ENCODE measurements at places on chromosomes 3 and 15. TPM values are rescaled to one million over a fixed set of nuclear protein-coding genes. Genes with fewer than 3 reads are reported as not detected.

The XCR1 gene
- not detected for total RNA-seq

The P2RY1 gene
- 16.9 TPM for total RNA-seq

The IL16 gene
- total RNA-seq: 6.5 TPM

The OR5K2 gene
- not detected for total RNA-seq

The PTPRG gene
- total RNA-seq: 78.2 TPM

The CAND2 gene
- total RNA-seq: 58.5 TPM

The MRPL3 gene
- 90.5 TPM for total RNA-seq

The MYEF2 gene
- 10.6 TPM for total RNA-seq

The PRR20G gene
- total RNA-seq: not detected

The CLDN18 gene
- 0.62 TPM for total RNA-seq

The SNTN gene
- not detected for total RNA-seq

The STRC gene
- 0.21 TPM for total RNA-seq

The MED12L gene
- 8.5 TPM for total RNA-seq

The CMTM8 gene
- total RNA-seq: 3.4 TPM

The DCUN1D1 gene
- 45.7 TPM for total RNA-seq

The ST6GAL1 gene
- 34.3 TPM for total RNA-seq
